ENCODE measurements at places on chromosomes 3 and 15. TPM values are rescaled to one million over a fixed set of nuclear protein-coding genes. Genes with fewer than 3 reads are reported as not detected.

The PLXNB1 gene
- total RNA-seq, result 17.3 TPM

The LRRC34 gene
- 0.90 TPM for total RNA-seq

The PIGBOS1 gene
- total RNA-seq, result 8.5 TPM

The SCN11A gene
- not detected for total RNA-seq

The IL17RC gene
- total RNA-seq, result 28.2 TPM

The BMF gene
- 0.75 TPM for total RNA-seq

The SH2D7 gene
- total RNA-seq, result not detected

The IGDCC3 gene
- total RNA-seq, result not detected

The CYP8B1 gene
- total RNA-seq, result not detected

The IL16 gene
- total RNA-seq, result not detected

The GOLGA6L22 gene
- total RNA-seq, result not detected

The ZBTB20 gene
- 7.8 TPM for total RNA-seq

The AADACL2 gene
- not detected for total RNA-seq

GRCh38 chr3:128956440-128956839, 37.4 kb downstream of the CFAP92 start:
- H3K36me3 ChIP-seq, result peaks cover 4% of the 10 kb centered on the region
- no peak overlapping the region for H3K27ac ChIP-seq
- no peaks in the 10 kb centered on the region for H3K4me1 ChIP-seq
- peaks cover 36% of the 10 kb centered on the region for H3K27me3 ChIP-seq
- DNase-seq, result no peak

GRCh38 chr3:184942735-184943134, 130.8 kb downstream of the VPS8 start:
- no peak overlapping the region for H3K4me3 ChIP-seq
- H3K27me3 ChIP-seq, result no peaks in the 10 kb centered on the region
- H3K36me3 ChIP-seq, result peaks cover 8% of the 10 kb centered on the region
- H3K4me1 ChIP-seq, result no peaks in the 10 kb centered on the region
- no peak overlapping the region for H3K27ac ChIP-seq

GRCh38 chr3:129278966-129279906, 566 bp downstream of the HMCES start:
- peak overlapping the region; percentile 97 for H3K4me3 ChIP-seq
- peak; percentile 50 for DNase-seq
- H3K36me3 ChIP-seq, result peaks cover 29% of the 10 kb centered on the region
- peaks cover 47% of the 10 kb centered on the region for H3K4me1 ChIP-seq
- H3K27ac ChIP-seq, result peak overlapping the region; percentile 90
- H3K27me3 ChIP-seq, result peaks cover 2% of the 10 kb centered on the region

DNA sequence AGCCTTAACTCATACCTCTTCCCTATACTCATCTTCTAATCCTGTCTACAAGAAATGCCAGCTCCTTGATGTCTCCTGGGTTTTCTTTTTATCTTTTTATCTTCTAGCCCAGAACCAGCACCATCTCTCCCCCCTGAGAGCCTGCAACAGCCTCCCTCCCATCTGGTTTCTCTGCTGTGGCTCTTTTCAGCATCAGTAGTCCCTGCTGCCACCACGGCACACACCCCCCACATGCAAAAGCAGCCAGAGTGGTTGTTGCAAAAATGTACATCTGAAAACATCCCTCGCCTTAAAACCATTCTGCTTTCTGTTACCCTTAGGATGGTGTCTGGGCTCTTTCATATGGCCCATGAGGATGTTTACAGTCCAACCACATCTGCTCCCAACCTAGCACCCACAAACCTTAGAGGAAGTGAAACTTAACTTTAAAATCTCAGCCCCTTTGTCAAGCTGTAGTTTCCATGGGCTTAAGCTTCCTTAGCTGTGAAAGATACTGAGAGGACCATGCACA, 775 bp downstream of the TTC21A start:
- no peak for DNase-seq
- H3K36me3 ChIP-seq, result no peaks in the 10 kb centered on the region
- H3K27ac ChIP-seq, result peak overlapping the region; percentile 96
- H3K27me3 ChIP-seq, result no peaks in the 10 kb centered on the region
- peak overlapping the region; percentile 94 for H3K4me3 ChIP-seq
- H3K4me1 ChIP-seq, result peaks cover 31% of the 10 kb centered on the region

- no peaks in the 10 kb centered on the region for H3K36me3 ChIP-seq
- no peak for DNase-seq
- peaks cover 11% of the 10 kb centered on the region for H3K4me1 ChIP-seq
- H3K27ac ChIP-seq, result no peak overlapping the region
- H3K27me3 ChIP-seq, result peaks cover 10% of the 10 kb centered on the region
Observed at GRCh38 chr3:196660381-196661166, 21.1 kb downstream of the NRROS start.

DNA sequence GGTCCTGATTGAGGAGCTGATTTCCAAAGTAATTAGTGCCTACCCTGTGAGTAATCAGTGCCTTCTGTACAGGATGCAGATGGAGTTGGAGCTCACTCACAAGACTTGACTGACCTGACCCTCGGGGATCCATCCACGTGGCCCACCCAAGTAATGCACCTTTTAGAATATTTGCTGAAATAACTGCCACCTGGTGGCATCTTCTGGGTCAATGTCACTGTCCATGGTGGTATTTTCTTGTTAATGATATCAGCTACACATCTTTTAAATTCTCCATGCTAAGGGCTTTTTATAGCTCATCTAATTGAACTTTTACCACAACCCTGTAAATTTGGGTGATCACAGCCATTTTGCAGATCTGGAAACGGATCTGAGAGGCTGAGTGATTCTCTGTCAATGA, 74.3 kb upstream of the ANKRD34C start:
- no peak overlapping the region for H3K4me3 ChIP-seq
- H3K27me3 ChIP-seq, result peaks cover 14% of the 10 kb centered on the region
- no peaks in the 10 kb centered on the region for H3K36me3 ChIP-seq

DNA sequence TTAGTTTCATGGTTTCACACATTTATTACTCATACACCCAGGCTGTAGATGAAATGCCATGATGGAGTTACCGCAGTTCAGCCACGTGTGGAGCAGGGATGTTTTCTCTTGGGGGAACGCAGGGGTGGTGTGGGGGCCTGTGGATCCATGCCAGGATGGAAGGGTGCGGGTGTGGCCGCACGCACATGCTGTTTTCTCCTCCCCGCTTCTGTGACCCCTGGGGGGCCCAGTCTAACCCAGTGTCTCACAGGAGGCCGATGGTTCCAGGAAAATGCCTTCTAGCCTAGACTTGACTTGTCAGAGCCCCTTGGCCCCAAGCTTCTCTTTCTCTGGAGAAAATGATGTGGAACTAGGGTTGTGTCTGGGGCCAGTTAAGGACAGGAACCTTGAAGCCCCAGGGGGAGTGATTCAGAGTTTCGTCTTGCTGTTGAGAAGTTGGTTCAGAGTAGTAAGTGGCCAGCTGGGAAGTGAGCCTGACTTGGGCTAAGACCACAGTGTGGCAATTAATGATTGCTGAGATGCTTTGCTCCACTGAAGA, 240.4 kb upstream of the BHLHE40 start:
- H3K4me1 ChIP-seq, result peaks cover 46% of the 10 kb centered on the region
- H3K36me3 ChIP-seq, result peaks cover 10% of the 10 kb centered on the region
- H3K27ac ChIP-seq, result no peak overlapping the region
- peaks cover 4% of the 10 kb centered on the region for H3K27me3 ChIP-seq

DNA sequence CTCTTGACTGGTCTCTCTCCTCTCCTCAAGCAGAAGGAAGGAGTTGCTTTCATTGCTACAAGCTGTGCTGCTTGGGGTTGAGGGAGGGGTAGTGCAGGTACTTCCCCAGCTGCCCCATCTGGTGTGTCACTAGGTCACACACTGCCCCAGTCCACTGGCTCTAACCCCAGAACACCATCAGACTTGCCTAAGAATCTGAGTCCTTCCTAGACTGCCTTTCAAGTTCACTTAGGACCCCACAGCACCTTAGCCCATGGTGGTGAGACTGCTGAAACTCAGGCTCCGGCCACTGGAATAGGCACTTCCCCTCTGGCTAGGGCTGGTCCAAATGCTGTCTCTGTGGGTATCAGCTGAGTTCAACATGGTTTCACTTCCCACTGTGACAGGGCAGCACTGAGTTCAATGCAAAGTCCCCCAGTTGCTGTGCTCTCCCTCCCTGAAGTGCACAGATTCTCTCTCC, 279.7 kb upstream of the GOLGA6L4 start:
- no peak overlapping the region for H3K27ac ChIP-seq
- 0 out of 2 replicates have a peak, but pooled peaks cover 4% of the 10 kb centered on the region for H3K36me3 ChIP-seq
- no peaks in the 10 kb centered on the region for H3K27me3 ChIP-seq
- no peak for DNase-seq

- H3K4me3 ChIP-seq, result peak overlapping the region; percentile 82
- H3K36me3 ChIP-seq, result peaks cover 36% of the 10 kb centered on the region
Observed at GRCh38 chr3:48598323-48599076, 3.4 kb upstream of the COL7A1 start.

DNA sequence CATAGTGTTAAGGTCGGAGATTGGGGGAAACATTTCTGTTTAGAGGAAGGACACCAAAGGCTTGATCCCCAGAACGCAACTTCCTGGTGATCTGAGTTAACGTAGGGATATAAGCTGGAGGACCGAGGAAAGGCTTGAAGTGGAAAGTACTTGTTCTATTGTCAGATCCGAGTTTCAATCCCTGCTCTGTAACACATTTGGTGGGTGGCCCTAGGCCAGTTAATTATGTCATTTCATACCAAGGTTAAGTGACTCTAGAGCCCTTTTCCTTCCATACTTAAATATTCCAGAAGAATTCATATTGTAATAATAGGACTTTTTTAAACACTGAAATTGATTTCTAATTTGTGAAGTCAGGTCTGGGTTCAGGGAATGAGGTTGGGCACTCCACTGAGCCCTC, 80.9 kb downstream of the RPLP1 start:
- DNase-seq, result no peak
- H3K4me1 ChIP-seq, result peaks cover 11% of the 10 kb centered on the region
- no peak overlapping the region for H3K27ac ChIP-seq
- no peaks in the 10 kb centered on the region for H3K36me3 ChIP-seq
- H3K27me3 ChIP-seq, result peaks cover 39% of the 10 kb centered on the region

DNA sequence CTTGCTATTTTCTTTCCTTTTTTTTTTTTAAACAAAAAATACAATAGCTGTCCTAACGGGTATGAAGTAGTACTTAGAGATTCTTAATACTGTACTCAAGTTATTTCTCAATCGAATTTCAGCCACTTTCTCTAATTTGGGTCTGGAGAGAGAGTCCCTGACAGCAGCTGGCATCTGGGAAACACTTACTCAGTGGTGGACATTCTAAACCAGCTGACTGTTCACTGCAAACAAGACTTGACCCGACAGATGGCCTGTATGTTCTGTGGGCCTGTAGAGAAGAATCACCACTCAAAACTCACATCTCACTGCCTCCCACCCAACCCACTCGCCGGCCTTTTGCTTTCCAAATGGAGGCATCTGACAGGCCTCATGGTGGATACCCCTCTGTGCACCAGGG, 199.6 kb downstream of the ATP10A start:
- H3K27me3 ChIP-seq, result peaks cover 35% of the 10 kb centered on the region
- no peak overlapping the region for H3K27ac ChIP-seq
- peaks cover 8% of the 10 kb centered on the region for H3K4me1 ChIP-seq
- H3K36me3 ChIP-seq, result no peaks in the 10 kb centered on the region
- no peak overlapping the region for H3K4me3 ChIP-seq

DNA sequence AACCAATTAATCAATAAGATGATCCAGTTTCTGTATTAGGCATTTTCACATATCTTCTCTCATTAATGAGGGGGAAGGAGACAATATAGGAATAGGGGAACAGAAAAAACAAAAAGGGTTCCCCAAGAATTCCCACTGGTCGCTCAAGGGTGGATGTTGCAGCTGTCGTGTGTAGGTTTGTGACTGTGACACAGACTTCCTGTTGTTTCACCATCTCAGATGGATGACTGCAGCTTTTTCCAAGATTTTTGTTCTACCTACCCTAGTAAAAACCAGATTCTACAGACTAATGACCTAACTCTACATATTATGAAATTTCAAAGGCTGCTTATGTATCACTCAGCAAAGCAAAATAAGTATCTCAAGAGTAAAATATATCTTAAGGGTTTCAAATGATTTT, 73.7 kb upstream of the MB21D2 start:
- H3K4me3 ChIP-seq, result no peak overlapping the region
- no peak for DNase-seq
- peaks cover 20% of the 10 kb centered on the region for H3K4me1 ChIP-seq
- H3K36me3 ChIP-seq, result no peaks in the 10 kb centered on the region
- H3K27me3 ChIP-seq, result peaks cover 1% of the 10 kb centered on the region
- no peak overlapping the region for H3K27ac ChIP-seq

DNA sequence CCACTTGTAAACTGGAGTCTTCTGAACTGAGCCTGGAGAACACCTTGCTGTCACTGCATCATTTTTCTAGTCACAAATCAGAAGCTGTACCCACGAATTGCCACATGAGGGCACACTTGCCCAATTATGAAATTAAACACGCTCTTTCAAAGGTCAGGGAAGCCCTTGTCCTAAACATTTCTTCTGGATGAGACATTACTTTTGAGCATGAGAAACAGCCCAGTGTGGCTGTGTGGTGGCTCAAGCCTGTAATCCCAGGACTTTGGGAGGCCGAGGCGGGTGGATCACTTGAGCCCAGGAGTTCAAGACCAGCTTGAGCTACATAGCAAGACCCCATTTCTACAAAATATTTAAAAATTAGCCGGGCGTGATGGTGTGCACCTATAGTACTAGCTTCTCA, 27.5 kb upstream of the CFAP161 start:
- no peaks in the 10 kb centered on the region for H3K36me3 ChIP-seq
- H3K4me3 ChIP-seq, result no peak overlapping the region
- peaks cover 23% of the 10 kb centered on the region for H3K4me1 ChIP-seq
- H3K27ac ChIP-seq, result no peak overlapping the region

GRCh38 chr3:4376499-4376898, 73.3 kb downstream of the SETMAR start:
- peaks cover 6% of the 10 kb centered on the region for H3K4me1 ChIP-seq
- no peaks in the 10 kb centered on the region for H3K27me3 ChIP-seq
- peak; percentile 14 for DNase-seq
- no peak overlapping the region for H3K27ac ChIP-seq
- no peak overlapping the region for H3K4me3 ChIP-seq
- peaks cover 22% of the 10 kb centered on the region for H3K36me3 ChIP-seq

DNA sequence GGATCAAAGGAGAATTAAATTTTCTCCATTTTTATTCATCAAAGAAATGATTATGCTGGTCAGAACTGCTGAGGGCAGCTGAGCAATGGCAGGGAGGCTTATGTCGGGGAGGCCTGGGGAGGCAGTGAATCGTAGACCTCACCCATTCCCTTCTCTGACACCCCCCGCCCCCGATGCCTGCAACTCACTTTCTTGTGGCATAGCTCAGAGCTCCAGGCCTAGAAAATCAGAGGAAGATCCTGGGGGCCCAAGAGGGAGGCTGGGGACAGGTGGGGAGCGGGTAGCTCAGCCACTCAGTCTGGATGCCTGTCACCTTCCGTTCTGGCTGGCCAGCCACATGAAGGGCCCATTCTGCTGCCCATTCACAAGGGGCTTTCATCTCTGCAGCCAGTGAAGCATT, 1.1 kb upstream of the DNAH1 start:
- peaks cover 19% of the 10 kb centered on the region for H3K4me1 ChIP-seq
- DNase-seq, result no peak
- H3K4me3 ChIP-seq, result no peak overlapping the region
- 0 out of 2 replicates have a peak, but pooled peaks cover under 1% of the 10 kb centered on the region for H3K36me3 ChIP-seq

GRCh38 chr15:89143503-89144162, 55.4 kb downstream of the ABHD2 start:
- H3K27ac ChIP-seq, result peak overlapping the region; percentile 68
- peak overlapping the region; percentile 54 for H3K4me3 ChIP-seq
- no peaks in the 10 kb centered on the region for H3K27me3 ChIP-seq
- peaks cover 13% of the 10 kb centered on the region for H3K36me3 ChIP-seq

- no peaks in the 10 kb centered on the region for H3K4me1 ChIP-seq
- no peak overlapping the region for H3K27ac ChIP-seq
- H3K27me3 ChIP-seq, result peaks cover 44% of the 10 kb centered on the region
Observed at GRCh38 chr3:49568965-49569364, 14.7 kb downstream of the BSN start.

All from HFFc6 (cell line).